Naive thymus-derived CD8-positive, alpha-beta T cell (primary cell): ENCODE measurements at places on chromosomes 5 and 9. TPM values are rescaled to one million over a fixed set of nuclear protein-coding genes. Genes with fewer than 3 reads are reported as not detected.

DNA sequence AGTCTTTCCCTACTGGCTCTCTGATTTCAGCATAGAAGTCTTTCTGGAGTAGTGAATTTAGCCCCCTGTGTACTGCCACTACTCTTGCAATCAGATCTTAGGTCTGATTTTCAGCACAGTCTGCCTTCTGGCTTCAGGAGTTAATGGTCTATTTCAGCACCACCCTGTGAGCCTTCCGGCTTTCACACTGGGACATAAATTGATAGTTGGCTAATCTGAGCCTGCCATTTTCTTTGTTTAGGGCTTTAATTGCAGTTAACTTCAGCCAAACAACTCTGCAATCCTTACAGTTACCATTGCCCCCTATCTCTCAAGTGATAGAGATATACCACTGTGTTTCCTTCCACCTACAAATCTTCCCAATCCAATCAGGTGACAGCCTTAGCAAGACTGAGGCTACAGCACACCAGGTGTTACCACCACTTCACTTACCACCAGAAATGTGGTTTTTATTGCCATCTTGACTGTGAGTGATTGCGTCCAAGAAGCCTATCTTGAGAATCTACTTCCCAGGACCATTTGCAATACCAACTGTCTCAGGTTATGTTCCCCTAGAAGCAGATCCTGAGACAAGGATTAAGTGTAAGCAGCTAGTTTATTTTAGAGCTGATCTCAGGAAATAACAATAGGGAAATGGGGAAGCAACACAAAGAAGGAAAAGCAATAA, 51.9 kb upstream of the NEK6 start:
- no peak for DNase-seq

GRCh38 chr5:96209829-96210228, 223.2 kb downstream of the PCSK1 start:
- DNase-seq: no peak

DNA sequence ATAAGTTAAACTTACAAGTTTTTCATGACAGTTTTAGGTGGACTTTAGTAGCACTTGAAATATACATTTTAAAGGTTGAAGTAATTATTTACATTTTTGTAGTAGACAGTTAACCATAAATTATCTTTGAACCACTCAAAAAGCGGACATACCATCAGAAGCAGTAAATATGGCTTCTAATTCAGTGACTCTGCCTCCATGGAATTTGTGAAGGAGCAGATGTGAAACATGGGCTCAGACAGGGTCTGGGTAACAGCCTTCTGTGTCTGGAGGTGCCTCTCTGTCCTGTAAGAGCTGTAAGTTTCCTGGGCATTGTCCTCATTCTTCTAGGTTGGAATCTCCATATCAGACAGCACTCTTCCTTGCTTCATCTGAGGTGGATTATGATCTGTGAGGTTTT, 12.4 kb downstream of the RLN2 start:
- no peak for DNase-seq

- no peak for DNase-seq
Observed at GRCh38 chr5:150525163-150525562, 17.2 kb downstream of the NDST1 start.

DNA sequence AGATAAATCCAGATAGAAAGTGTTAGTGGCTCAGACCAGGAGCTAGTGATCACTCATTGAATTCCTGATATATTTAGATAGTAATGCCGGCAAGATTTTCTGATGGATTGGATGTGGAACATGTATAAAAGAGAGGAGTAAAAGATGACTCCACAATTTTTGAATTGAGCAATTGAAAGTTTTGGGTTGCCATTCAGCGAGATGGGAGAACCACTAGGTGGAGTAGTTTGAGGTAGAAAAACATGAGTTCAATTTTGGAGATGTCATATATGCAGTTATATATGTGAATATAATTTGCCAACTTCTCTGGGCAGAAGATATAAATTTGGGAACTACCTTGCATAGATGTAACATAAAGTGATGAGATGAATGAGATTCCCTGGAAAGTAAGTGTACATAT, 502.5 kb upstream of the SEMA6A start:
- DNase-seq: no peak

DNA sequence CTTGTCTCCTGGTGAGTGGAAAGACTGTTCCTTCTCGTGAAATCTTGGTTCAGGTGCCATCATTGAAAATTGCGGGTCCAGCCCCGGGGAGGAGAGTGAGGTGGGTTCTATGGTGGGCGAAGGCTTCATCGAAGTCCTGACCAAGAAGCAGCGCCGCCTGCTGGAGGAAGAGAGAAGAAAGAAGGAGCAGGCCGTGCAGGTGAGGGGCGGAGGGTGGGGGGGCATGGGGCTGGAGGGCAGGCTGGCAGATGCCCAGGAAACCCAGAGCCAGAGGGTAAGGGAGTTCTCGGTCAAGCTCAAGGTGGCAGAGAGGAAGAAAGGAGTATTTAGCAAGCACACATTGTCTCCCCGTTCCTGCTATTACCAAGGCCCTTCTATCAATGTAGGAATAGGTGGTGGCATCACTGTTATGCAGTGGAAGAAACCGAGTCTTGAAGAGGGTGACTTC, 24.3 kb upstream of the POMT1 start:
- DNase-seq: peak; percentile 55

DNA sequence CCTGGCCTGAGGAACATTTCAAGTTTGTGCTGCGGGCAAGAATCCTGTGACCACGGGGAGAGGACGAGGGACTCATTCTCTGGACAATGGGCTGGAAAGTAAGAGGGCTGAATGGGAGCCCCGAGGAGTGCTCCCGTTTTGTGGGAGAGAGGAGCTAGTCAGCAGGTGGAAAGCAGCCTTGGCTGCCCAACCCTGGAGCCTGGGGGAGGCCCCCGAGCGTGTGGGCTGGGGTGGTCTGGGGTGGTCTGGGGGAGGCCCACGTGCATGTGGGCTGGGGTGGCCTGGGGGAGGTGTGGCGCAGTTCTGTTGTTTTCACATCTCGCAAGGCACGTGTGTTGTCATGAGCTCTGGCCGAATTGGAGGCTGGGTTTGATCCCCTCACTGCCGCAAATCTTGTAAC, 27.5 kb downstream of the EHMT1 start:
- DNase-seq: no peak

DNA sequence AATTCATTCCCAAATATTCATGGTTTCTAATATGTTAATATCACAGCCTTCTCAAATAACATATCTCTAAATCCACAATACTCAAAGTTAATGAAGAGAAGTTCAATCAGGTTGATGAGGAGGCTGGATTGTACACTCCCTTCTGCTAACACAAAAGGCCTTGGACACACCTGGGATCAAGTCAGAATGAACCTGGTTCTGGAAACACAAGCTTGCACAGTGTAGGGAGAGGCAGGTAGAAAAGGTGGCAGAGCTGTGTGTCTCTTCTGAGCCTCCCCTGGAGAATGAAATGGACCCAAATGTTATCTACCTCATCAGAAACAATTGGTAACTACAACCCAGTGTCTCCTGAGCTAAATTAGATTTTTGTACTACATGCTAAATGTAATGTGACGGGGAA, 40.7 kb upstream of the FBP1 start:
- DNase-seq: no peak

- DNase-seq: no peak
Observed at GRCh38 chr5:178430186-178431062, 159.8 kb downstream of the COL23A1 start.

DNA sequence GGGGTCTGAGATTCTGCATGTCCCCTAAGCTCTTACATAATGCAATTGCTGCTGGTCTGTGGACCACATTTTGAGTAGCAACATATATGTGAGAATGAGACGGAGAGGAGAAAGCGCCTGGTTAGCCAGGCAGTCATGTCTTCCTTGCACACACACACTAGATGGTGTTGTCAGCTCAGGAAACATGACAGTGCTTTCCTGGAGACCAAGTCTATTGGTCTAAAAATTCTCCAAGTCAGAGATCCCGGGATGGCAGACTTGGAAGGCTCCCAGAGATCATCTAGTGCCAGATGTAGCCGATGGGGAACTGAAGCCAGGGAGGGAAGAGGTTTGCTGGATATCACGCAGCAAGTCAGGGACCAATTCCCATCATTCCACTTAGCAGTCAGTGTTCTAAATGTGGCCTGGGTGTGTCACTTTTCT, 53.4 kb downstream of the GALNT12 start:
- no peak for DNase-seq

- DNase-seq: no peak
Observed at GRCh38 chr9:105114964-105115728, 129.3 kb upstream of the SLC44A1 start.

GRCh38 chr5:116273448-116274242, 188.8 kb downstream of the COMMD10 start:
- no peak for DNase-seq

GRCh38 chr9:86281593-86282076, 703 bp downstream of the ISCA1 start:
- no peak for DNase-seq

GRCh38 chr5:34967540-34967939, 38.2 kb downstream of the DNAJC21 start:
- no peak for DNase-seq

DNA sequence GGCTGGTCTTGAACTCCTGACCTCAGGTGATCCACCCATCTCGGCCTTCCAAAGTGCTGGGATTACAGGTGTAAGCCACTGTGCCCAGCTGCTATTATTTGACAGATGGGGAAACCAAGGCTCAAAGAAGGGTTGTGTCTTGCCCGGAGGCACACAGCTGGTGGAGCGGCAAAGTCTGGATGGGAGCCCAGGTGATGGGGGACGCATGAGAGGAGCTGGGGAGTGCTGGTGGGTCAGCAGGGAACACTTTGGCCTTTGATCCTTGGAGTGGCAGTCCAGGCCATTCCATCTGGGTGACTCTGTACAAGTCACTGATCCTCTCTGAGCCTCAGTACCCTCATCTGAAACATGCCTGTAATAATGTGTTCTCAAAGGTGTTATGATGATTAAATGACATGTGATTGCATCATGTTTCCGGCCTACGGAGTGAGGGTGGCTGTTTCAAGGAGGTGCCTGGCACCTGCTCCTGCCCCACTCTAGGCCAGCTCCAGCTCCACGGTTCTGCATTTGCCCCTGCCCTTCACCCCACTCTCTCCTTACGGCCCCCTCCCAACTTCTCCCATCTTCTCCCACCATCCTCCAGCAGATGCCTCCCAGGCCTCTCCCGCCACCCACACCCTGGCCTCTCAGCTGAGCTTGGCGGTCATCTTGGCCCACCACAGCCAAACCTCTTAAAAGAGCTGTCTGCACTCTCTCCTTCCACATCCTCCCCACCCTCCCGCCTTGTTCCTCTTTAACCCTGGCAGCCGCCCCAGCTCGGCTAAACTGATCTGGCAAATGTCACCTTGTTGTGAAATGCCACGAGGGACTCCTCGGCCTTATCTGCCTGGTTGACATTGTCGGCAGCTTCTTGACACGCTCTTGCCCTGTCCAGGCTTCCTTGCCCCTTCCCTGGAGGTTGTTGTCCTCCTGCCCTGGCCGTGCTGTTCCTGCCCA, 5.5 kb upstream of the DBN1 start:
- peak; percentile 60 for DNase-seq

DNA sequence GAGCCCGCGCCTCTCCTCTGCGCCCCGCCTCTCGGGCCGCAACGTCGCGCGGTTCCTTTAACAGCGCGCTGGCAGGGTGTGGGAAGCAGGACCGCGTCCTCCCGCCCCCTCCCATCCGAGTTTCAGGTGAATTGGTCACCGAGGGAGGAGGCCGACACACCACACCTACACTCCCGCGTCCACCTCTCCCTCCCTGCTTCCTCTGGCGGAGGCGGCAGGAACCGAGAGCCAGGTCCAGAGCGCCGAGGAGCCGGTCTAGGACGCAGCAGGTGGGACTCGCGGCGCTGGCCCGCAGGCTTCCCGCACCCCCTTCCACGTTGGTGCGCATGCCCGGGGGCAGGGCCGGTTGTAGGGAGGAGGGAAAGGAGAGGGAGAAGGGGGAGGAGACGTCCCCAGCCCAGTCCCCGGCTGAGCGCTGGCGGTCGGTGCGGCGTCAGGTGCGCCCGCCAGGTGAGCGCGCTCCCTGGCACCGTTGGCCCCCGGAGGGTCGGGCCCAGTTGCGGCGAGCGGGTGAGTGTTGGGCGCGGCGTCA, at the start of gene OCLN:
OCLN (plus strand) TSS at position 400 of the 532 bp plus-strand sequence. CDS start 11,455 bp downstream, outside the sequence.
- DNase-seq: peak; percentile 1

Gene CTSL
- polyA plus RNA-seq: 7.4 TPM

Gene TMOD1
- 0.92 TPM for polyA plus RNA-seq

Gene SLC36A3
- not detected for polyA plus RNA-seq

Gene SETX
- 25.9 TPM for polyA plus RNA-seq
